ENCODE measurements at places on chromosomes 1 and 21.

- no peak for DNase-seq
These were observed 36.2 kb upstream of the ACTRT2 start for GRCh38 chr1:2985067-2985561.

DNA sequence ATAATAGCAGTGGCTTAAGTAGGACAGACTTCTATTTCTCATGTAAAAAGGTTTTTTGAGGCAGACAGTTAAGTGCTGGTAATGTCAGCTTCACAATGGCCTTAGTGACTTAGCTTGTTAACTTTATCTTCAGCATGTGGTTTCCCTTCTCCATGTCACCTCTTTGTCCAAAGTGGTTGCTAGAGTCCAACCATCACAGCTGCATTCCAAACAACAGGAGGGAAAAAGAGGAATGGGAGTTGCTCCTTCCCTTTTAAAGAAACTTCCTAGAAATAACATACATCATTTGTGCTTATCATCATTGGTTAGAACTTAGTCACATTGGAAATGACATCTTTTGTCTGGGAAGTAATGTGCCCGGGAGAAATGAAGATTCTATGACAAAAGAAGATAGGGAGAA, 9.9 kb downstream of the GSTM5 start:
- DNase-seq = no peak

- DNase-seq = no peak
These were observed 1.8 kb downstream of the LPGAT1 start for GRCh38 chr1:211828584-211829342.

DNA sequence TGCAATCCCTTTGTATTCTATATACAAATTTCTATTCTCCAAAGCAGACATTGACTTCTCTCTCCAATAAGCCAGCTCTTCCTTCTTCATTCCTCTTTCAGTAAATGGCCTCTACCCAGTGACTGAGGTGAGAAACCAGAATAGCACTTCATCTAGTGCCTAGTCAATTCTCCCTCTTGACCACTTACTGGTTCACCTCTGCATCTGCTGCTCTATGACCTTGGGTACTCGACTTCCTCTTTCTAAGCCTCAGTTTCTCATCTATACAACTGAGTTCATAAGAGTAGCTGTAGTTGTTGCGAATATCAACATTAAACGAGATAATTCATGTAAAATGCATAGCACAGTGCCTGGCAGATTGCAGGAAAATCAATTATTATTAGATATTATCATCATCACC, 12.4 kb downstream of the LYST start:
- no peak for DNase-seq

- no peak for DNase-seq
These were observed 56.6 kb downstream of the OLIG1 start for GRCh38 chr21:33126569-33126968.

DNA sequence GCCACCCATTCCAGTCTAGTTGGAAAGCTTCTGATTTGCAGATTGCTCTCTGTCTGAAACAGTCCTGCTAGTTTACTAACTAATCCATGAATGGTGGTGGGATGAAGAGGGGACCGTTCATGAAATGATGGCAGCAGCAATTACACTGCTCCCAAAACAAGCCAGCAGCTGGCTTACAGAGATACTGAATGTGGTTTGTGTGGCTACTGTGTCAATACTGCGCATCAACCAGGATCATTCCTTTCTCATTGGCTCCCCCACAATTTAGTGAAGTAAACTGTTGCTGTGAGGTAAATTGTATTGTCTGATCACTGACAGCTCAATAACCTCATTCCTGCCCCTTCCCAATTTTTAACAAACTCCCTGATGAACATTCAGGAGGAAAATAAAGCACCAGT, 191.3 kb upstream of the LMO4 start:
- no peak for DNase-seq

GRCh38 chr1:147673406-147673805, 3.1 kb upstream of the ACP6 start:
- DNase-seq = no peak

DNA sequence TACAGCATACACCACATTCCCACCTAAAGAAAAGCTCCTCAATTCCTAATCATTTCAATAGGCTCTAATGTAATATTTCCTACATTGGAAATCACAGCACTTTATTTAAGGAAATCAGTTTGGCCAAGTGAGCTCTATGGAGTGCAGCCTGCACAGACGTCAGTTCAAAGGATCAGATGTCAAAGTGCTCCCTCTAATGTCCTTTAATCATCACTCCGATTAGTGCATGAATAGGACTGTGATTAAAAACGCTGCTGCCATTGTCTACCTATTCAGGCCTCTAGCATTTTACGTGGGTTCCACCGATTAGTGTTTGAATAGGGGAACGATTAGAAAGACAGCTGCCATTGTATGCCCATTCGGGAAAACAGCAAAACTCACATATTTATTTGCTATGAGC, 50.2 kb downstream of the DPYD start:
- no peak for DNase-seq

- no peak for DNase-seq
These were observed 145.1 kb downstream of the KCNJ6 start for GRCh38 chr21:37771181-37771580.

GRCh38 chr1:3021233-3021671, at the start of gene ACTRT2:
Gene ACTRT2, plus strand, starts transcription at chr1:3021467. Its CDS starts 220 bp downstream, at chr1:3021687.
- DNase-seq = no peak

DNA sequence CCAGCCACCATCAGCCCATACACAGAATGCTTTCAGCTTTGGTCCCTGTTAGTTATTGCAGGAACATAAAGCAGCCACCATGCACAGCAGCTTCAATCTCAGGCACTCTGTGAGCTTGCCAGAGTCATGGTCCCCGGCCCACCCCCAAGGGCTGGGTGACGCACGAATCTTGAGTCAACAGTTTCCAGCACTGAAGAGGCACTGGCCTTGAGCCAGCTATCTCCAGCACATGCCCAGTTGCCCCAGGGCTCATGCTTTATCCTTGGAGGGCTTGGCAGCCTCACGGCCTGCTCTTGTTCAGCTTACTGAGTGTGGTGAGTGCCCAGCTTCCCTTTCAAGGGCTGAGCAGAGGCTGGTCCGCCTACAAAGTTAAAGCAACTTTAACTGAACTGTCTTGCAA, 200.7 kb upstream of the RAB4A start:
- DNase-seq = no peak

Data from activated naive CD4-positive, alpha-beta T cell treated with Interleukin-2 at 50 U/mL for 16 hours (primary cell).